Lower leg skin (tissue), 4 donors: ENCODE measurements at places on chromosomes 12 and 14. TPM values are rescaled to one million over a fixed set of nuclear protein-coding genes. Genes with fewer than 3 reads are reported as not detected.

PRR4 gene
- total RNA-seq, result 101 TPM

SLC22A17 gene
- total RNA-seq, result 17.2 TPM

OR4E2 gene
- total RNA-seq, result not detected

PHC1 gene
- total RNA-seq, result 14.9 TPM

SLC6A15 gene
- total RNA-seq, result 3.0 TPM

DNA sequence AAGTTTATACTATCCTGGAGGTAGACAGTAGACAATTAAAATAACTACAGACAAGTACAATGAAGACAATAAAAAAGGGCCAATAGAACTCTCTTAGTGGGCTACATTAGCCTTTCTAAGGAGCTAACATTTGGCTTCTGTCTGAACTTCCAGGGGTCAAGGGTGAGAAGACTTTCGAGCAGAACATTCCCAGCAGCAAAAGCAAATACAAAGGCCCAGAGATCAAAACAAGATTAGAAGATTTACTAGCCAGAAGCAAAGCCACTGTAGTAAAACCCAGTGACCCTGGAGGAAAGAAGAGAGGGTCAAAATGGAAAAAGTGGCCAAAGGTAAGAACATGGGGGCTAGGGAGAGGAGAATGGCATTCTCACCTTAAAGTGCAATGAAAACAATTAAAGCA lies 63.2 kb downstream of the ATP2B1 start:
- DNase-seq, result no peak

- DNase-seq, result no peak
These were observed 3.1 kb downstream of the CDH24 start for GRCh38 chr14:23054000-23054811.

- DNase-seq, result no peak
These were observed 190.2 kb downstream of the FSCB start for GRCh38 chr14:44316647-44317440.

- peak; percentile 79 for DNase-seq
These were observed 499 bp downstream of the DGLUCY start for GRCh38 chr14:91114079-91115065.

DNA sequence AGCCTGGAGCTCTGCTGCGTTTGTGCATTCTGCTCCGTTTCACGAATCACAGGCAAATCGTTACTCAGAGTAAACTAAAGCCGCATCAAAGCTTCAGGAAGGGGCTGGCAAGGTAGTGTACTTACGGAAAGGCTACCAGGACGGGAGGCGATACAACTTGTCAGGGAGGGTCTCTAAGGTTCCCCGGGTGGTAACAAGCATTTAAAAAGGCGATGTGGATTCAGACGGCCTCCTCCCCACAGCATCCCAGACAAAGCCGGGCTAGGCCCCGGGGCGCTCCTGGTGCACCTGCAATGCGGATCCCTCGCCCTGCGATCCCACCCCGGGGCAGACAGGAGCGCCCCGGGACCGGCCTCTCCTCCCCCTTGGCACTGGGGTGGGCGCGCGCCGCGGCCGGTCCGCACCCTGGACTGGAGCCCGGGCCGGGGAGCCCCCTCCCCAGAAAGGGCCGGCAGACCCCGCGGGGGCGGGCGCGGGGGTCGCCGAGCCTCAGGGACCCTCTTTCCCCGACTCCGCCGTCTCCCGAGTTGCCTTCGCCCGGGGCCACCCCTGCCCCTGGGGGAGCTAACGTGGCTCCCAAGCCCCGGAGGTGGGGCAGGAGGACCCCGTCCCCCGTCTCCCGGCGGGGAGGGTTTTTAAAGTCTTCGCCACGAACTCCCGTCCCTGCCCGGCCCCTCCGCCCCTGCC lies 718 bp downstream of the CCDC92 start:
- peak; percentile 24 for DNase-seq

GRCh38 chr14:64612021-64612380 lies 62.2 kb downstream of the PPP1R36 start:
- DNase-seq, result no peak

- DNase-seq, result no peak
These were observed 10.1 kb downstream of the CCDC196 start for GRCh38 chr14:66496188-66496807.

- DNase-seq, result no peak
These were observed 455.8 kb downstream of the BCL11B start for GRCh38 chr14:98816195-98816594.

GRCh38 chr12:6360578-6361490 lies 14.5 kb downstream of the SCNN1A start:
- DNase-seq, result no peak

DNA sequence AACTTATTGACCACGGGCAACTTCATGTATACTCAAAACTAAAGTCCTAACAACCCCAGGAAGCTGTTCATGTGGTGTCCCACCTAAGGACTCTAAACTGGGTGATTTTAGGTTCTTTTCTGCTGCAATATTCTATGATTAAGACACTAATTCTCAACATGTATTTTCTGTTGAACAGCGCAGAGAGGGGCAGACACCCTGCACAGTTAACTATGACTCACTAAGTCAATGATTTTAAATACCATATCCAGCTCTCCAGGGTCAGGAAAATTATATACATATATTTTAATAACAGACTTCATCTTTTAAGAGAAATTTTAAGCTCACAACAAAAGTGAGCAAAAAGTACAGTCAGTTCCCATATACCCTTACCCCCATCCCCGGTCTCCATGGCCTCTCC lies 85.0 kb downstream of the FOXN3 start:
- no peak for DNase-seq

GRCh38 chr12:109741970-109742703 lies 28.5 kb downstream of the FAM222A start:
- DNase-seq, result peak; percentile 75

GRCh38 chr14:101174522-101174838 lies 271.0 kb upstream of the RTL1 start:
- no peak for DNase-seq

GRCh38 chr14:104462651-104463630 lies 116.6 kb upstream of the C14orf180 start:
- peak; percentile 63 for DNase-seq
